ENCODE measurements at places on chromosomes 3 and 15. TPM values are rescaled to one million over a fixed set of nuclear protein-coding genes. Genes with fewer than 3 reads are reported as not detected.

Gene PEX5L
- not detected for total RNA-seq

Gene ESYT3
- total RNA-seq, result under 0.01 TPM

Gene ALG3
- total RNA-seq, result 53.7 TPM

Gene CCNB2
- total RNA-seq, result 48.0 TPM

Gene HIGD2B
- not detected for total RNA-seq

Gene ZNF80
- not detected for total RNA-seq

Gene KCNMB3
- total RNA-seq, result 0.88 TPM

Gene MUC4
- total RNA-seq, result not detected

Gene TM4SF18
- total RNA-seq, result not detected

Gene SLC51B
- not detected for total RNA-seq

Gene PRTG
- 1.1 TPM for total RNA-seq

Gene SLC24A5
- total RNA-seq, result not detected

Gene OCA2
- total RNA-seq, result not detected

Gene MCTP2
- 53.6 TPM for total RNA-seq

Gene DZIP1L
- total RNA-seq, result 20.8 TPM

Gene TGM5
- not detected for total RNA-seq

Gene TMIE
- 0.22 TPM for total RNA-seq

Gene CPEB1
- total RNA-seq, result 5.9 TPM

Gene WNT5A
- total RNA-seq, result 128 TPM

Measured in placental pericyte (primary cell).